Kidney epithelial cell (primary cell): ENCODE measurements at places on chromosomes 3 and 15. TPM values are rescaled to one million over a fixed set of nuclear protein-coding genes. Genes with fewer than 3 reads are reported as not detected.

DNA sequence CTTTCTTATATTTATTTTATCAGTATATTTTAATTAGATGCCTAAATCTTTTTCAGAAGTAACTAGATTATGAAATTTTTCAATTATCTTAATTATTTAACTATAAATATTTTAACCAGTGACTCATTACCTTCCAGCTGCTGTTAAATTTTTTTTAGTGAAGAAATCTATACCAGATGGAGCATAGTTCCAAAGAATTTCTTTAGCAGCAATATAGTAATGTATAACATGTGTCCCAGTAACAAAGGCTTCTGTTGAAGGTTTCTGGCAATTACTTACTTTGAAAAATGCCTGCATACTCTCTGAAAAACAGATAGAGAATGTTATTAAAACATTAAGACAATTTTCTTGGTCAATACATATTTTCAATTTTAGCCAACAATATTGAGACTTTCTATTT is 45.1 kb upstream of the CP start:
- DNase-seq = no peak

DNA sequence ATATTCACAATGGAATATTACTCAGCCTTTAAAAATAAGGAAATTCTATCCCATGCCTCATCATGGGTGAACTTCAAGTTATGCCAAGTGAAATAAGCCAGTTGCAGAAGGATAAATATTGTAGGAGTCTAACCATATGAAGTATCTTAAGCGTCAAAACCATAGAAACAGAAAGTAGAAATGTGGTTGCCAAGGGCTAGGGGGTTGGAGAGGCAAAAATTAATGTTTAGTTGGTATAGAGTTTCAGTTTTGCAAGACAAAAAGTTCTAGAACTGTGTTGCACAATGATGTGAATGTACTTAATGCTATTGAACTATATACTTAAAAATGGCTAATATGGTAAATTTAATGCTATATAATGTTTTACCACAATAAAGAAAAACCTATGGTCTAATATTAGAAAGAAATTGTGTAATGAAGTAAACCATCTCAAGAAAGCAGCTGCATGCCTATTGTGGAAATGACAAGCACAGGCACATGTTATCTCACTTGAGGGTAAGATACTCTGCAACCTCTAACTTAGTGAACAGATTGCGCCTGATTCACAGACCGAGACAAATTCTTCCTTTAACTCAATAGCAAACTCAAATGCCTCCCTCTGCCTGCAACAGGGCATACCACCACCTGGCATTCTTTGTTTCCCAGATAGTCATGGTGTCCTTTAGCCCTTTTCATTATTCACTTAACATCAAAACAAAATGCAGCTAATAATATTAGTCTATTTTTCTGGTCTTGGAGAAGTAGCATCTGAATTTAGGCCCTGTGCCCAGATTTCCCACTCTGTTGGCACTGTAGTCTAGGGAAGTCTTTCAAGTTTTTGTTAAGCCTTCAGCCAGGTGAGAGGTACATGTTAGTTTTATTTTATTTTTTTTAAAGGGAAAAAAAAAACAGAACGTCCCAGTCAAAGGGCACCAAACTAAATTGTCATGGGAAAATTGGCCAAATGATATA is 80.2 kb upstream of the ACP3 start:
- DNase-seq = no peak

- DNase-seq = no peak
Observed at GRCh38 chr3:39329493-39329892, at the start of gene CCR8. CCR8 (plus strand) TSS chr3:39329709; CDS start chr3:39332332, 2,623 bp downstream.

DNA sequence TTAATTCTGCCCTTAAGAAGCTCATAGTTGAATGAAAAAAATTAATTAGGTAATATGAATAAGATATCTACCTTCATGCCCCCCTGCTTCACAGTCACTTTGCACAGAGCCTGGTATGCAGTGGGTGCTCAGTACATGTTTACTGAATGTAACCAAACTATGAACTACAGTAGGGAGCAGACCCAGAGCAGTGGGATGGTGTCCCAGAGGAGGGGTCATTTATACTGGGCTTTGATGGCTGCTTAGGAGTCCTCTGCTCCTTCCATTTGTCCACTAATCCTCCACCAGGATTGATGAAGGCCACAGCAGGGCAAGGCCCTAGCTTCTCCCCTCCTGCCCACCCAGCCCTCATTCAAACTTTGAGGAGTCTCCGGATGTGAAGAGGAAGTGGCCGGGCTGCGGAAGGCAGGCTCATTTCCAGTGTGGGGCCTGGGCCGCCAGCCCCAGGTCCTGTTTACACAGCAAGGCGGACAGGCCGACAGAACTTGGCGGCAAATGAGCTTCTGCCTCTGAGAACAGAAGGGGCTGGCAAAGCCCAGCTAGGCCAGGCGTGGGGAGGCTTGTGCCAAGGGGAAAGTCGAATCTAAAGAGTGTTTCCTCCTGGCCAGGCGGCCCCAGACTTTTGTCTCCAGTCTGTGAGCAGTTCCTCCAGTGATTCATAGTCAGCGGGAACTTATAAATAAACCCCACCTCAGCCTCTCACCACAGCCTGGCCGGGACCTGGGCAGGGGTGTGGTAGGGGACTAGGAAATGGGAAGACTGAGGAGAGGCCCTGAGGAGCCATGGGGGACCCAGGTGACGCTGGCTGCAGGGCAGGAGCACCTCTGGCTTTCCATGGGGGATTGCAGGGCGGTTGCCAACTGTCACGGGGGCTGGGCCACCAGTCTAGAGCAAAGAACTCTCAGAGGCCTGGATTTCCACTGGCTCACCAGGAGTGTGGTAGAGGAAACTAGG is 51.6 kb upstream of the LCTL start:
- DNase-seq = peak; percentile 19

The NAALADL2 gene
- 2.9 and 4.4 TPM in 2 replicates for total RNA-seq

The SLC15A2 gene
- total RNA-seq = 0.07 and 0.63 TPM in 2 replicates

DNA sequence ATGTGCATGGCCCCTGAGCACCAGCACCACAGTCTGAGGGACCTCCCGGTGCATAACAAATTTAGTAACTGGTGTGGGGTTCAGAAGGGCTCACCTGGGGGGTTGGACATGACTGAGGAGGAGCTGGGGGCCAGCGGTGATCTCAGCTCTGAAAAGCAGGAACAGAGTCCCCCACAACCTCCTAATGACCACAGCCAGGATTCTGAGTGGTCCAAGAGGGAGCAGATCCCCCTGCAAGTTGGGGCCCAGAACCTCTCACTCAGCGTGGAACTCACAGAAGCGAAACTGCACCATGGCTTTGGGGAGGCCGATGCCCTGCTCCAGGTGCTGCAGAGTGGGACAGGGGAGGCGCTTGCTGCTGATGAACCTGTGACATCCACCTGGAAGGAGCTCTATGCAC is 43.0 kb downstream of the CDAN1 start:
- no peak for DNase-seq

DNA sequence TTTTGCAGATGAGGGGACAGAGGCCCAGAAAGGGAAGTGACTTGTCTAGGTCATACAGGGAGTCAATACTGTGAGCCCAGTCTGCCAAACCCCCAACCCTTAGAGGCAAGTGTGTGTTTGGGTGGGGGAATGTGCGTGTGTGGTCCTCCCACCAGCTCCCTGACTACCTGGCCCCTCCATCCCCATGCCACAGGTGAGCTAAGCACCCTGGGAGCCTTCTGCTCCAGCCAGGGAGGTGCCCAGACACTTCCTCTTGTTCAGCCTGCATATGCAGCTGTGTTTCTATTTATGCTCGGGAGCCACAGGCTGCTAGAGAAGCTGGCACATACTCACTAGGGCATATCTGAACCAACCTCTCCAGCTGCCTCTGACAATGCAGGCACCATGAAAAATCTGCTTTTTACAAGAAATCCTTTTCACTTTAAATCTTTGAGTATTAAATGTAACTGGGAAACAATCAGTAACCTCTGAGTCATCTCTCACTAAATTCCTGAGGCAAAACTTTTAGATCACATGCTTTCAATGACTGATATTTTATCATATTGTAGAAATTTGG is 20.7 kb downstream of the TBC1D2B start:
- no peak for DNase-seq

The VEPH1 gene
- 9.0 and 26.0 TPM in 2 replicates for total RNA-seq

GRCh38 chr3:143914257-143914656 is 57.4 kb upstream of the DIPK2A start:
- no peak for DNase-seq

GRCh38 chr15:76147906-76148570 is 88.3 kb downstream of the TMEM266 start:
- no peak for DNase-seq

GRCh38 chr3:162367429-162368260 is 871.0 kb downstream of the OTOL1 start:
- DNase-seq = no peak

- no peak for DNase-seq
Observed at GRCh38 chr15:82830427-82831173, 21.2 kb downstream of the WHAMM start.

GRCh38 chr15:27679731-27680471 is 419.2 kb downstream of the OCA2 start:
- DNase-seq = no peak

DNA sequence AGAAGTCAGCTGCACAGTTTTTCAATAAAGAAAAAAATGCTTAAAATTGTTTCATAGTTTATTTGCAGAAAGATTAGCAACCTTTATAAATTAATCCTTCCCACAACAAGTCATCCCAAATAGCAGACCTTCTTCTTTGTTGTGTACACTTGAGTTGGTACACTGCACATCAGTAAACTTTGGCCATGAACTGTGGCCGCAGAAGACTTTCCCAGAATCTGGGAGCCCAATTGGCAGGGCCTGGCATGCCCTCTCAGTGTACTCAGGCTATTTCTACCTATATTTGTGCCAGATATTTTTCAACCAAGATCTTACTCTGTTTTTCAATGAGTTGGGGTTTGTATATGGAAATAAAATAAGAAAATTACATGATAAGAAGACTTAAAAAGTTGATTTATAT is 133.1 kb downstream of the DIPK2A start:
- no peak for DNase-seq

DNA sequence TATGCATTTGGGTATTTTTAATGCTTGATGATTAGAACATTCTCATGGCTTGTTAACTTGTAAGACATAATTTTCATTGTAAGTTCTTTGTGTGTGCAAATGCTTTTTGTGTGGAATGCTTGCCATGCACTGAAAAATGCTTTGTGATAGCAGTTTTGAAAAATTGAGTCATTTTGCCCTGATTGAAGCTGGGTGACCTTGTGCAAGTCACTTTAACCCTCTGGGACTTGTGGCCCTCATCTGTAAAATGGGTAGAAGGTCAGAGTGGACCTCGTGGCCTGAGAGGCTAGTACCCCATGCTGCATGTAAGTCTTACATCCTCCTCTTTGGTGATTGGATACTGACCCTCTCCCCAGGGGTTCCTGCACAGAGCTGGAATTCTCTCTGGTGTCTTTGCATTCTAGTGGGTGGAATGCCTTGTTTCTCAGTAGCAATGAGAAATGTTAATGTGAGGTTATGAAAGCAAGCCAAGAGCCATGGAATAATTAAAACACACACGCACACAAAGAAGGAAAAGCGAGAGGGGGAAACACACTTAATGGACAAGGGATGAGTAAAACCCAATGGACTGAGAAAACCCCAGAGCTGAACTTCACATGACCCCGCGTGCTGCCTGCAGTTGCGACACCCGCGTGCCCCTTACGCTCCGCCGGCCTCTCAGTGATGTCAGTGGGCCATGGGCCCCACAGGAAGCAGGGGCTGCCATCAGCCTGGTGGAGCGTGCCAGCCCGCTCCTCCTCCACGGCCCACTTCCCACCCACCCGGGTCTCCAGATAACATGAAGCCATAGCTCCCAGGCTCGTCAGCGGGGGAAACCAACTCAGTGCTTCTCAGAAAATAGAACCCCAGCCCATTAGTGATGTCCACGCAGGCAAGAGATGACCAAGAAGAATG is 44.0 kb downstream of the SMAD3 start:
- peak; percentile 98 for DNase-seq

The CLDN1 gene
- total RNA-seq = 305 and 316 TPM in 2 replicates

The LSAMP gene
- total RNA-seq = 10.2 and 12.2 TPM in 2 replicates

The NLGN1 gene
- 0.21 and 4.5 TPM in 2 replicates for total RNA-seq
